Left renal pelvis (tissue), 4 donors: ENCODE measurements at places on chromosomes 5 and 9.

- no peak for DNase-seq
Observed at GRCh38 chr9:131361202-131361833, 32.6 kb upstream of the PRRC2B start.

DNA sequence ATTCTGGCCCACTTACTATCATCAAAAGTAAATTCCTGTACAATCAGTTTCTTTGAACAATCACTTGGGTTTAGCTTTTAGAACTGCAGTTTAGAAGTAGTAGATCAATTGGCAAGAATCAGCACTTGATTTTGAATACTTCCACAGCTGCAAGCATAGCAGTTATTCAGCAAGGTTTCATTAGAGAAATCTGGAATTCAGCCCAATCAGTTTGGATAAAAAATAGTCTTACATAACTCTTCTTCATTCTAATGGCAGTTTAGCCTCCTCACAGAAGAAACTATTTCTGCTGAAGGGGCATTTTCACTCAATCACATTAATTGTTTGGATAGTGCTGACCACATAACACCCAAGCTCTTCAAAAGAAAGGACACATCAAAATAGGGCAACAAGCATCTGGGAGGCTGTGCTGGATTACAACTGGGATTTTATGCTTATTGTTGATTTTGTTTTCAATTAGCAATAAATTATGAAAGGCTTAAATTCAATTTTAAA is 336.2 kb upstream of the PDE4D start:
- no peak for DNase-seq

DNA sequence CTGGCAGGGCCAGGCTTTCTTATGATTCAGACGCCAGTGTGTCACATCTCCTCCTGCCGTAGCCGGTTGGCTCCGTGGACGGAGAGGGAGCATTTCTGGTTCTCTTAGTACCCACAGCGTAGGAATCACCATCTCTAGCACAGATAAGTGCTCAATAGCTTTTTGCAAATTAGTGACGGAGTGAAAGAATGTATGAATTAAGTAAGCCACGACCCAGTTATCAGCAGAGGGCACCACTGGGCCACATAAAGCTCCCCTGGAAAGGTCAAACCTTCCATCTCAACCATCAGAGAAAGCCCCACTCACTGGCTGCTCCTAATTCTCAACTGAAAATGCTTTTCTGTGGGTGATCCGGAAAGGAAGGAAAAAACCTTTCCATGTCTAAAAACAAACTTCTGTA is 317.0 kb upstream of the ADCY2 start:
- DNase-seq = peak; percentile 2

- DNase-seq = no peak
Observed at GRCh38 chr9:101162231-101162630, 133.7 kb downstream of the PLPPR1 start.

DNA sequence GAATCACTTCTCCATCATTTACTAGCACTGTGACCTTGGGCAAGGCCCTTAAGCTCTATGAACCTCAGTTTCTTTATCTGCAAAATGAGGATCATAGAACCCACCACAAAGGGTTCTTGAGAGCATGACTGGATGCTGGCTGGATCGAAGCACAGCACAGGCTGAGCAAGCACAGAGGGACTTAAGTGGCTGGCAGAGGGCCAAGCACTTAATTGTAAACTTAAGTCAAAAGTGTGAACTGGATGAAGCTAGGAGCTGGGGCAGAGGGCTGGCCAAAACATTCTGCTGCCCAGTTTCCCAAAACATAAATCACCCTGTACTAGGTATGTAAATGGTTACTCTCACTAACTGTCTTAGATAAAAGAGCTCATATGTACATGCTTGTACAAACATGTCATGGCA is 112.3 kb upstream of the WWC1 start:
- DNase-seq = no peak

DNA sequence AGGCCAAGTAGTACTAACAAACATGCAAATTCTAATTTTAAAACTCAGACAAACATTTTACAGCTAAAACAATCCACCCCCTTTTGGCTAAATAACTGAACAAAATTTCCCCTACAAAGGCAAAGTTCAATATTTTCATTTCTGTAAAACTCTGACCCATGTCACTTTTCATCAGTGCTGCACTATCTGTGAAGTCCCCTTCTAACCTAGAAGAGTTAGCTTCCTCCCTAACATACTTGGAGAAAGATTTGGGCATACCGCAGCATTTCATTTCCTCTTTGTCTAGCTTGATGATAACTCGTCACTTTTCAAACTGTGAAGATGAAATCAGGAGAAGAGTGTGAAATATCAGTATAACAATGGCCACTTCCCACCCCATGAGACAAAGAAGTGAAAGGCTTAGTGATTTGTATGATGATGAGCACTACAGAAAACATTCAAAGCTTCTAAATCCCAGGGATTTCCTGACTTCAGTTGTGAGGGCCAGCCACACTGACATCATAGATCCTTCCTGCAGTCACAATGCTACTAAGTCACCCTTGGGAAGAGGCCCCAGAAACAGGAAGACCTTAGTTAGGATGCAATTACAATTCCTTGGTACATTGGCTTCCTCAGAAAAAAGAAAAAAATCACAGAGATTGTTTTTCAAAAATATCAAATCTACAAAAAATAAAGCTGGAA is at the start of gene FAM81B:
Gene FAM81B, plus strand, starts transcription at position 555 of the 681 bp plus-strand sequence. Its CDS starts 24 bp downstream, at position 579.
- no peak for DNase-seq

- DNase-seq = no peak
Observed at GRCh38 chr9:133638076-133638475, 1.9 kb downstream of the DBH start.

- peak; percentile 34 for DNase-seq
Observed at GRCh38 chr5:154755361-154756008, at the start of gene LARP1. Gene LARP1 (plus strand): TSS chr5:154755377. CDS start chr5:154755758, 381 bp downstream.

GRCh38 chr9:6827439-6828145 is 69.8 kb downstream of the KDM4C start:
- DNase-seq = peak; percentile 51

- DNase-seq = no peak
Observed at GRCh38 chr5:124111886-124112285, 599.9 kb downstream of the CSNK1G3 start.

DNA sequence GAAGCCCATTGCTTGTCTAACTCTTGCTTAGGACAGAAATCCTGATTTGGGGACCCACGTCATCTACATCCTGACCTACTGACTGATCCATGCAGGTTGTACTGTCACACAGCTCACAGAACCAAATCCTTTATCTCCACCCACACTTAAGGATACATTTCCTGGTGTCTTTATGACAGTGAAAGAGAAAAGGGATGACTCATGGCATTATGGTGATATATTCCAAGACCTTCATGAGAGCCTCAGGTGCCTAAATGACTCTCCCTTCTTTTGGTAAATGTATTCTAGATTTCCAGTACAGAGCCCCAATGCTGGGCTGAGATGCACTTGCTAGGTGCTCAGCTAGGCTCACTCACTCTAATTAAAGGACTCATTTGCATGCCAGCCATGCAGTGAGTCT is 26.0 kb upstream of the DMRT2 start:
- DNase-seq = no peak

DNA sequence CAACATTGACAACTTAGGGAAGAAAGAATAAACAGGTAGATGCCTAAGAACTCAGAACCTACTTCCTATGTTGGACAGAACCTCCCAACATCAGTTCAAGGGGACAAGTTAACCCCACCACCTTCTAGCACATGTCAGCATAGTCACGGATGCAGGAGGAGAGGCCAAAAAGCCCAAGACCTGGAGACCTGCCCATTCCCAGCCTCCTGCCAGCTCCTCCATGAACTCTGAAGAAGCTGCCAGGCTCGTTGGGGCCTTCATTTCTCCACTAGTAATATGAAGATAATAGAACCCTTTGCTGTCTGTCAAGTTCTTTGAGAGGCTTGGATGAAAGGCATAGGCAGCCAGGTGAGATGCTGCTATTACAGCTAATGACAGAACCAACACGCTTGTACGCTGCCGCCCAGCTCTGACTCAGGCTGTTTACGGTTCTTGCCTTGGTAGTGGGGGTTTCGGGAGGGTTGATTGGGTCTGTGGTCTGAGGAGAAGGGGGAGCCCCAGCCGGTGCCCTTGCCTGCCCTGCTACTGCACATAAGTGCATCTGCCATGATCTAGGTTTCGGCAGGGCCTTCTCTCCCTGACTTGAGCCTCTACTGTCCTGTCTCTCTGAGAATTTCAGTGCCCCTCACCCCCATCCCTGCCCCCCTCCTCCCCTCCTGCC is 82.2 kb downstream of the NRG2 start:
- DNase-seq = no peak

- no peak for DNase-seq
Observed at GRCh38 chr5:119070578-119070827, 384 bp upstream of the DMXL1 start.

GRCh38 chr9:37706290-37706689 is 47.3 kb upstream of the TRMT10B start:
- DNase-seq = no peak

DNA sequence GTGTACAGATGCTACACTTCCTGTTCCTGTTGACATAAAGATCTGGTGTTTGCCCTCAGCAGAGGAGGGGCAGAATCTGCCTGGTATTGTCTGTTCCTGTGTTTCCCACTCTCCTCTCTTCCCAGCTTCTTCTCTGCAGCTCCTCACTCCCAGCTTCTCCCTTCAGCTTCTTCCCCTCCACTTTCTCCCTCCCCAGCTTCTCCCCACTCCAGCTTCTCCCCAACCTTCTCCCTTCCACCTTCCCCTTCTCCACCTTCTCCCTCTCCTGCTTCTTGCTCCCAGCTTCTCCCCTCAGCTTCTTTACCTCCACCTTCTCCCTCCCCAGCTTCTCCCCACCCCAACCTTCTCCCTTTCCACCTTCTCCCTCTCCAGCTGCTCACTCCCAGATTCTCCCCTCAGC is 148.9 kb upstream of the IRX2 start:
- DNase-seq = no peak

DNA sequence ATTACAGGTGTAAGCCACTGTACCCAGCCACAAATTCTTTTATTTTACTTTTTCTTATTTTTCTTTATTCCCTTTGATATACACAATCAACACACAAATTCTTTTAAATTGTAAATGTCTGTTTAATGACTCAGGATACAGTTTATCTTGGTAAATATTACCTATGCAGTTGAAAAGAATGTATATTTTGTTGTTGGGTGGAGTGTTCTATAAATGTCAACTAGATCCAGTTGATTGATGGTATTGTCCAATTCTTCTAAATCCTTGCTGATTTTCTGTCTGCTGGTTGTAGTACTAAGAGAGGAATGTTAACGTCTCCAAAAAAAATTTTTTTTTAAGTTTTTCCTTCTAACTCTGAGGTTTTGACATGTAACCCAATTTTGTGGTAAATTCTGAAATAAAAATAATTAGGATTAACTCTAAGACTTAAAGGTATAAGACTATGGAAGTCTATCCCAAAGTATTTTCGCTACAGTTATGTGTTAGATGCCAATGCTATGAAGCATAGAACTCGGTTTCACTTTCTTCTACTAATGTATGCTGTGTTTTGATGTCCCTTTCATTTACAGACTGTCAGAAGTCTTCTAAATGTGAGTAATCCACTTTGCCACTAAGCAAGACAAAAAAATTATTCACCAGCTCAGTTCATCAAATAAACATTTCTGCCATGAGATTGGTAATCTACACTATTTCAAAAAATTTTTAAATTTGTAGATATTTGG is 720.2 kb upstream of the C9orf72 start:
- no peak for DNase-seq

GRCh38 chr9:107154291-107154690 is 128.8 kb upstream of the RAD23B start:
- no peak for DNase-seq

- DNase-seq = no peak
Observed at GRCh38 chr5:110341836-110342235, 384.6 kb downstream of the TMEM232 start.

DNA sequence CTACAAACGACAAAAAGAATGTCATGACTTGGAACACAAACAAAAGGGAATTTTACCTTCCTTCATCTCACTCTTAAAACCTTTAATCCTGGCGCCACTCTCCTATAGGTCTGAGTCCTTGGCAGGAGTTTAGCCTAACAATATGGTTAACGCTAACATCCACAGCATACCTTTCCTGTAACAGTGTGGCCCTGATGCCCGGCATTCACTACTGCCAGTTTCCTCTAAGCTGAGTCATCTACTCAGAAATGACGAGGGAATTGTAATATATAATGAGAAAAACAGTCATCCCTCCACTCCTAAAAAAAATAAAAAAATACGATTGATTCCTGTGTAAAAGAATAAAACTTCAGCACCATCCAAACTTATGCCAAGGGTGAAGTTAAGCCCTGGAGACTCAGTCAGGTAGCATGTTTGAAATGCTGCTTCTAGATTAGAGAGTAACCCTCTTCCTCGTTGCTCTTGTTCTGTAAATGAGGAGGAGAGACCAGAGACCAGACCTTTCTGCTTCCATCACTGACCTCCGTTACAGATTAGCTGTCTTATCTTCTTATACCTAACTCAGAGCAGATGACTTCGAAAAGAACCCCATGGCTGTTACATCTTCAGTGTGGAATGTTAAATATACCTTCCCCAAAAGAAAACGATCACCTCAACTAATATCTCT is 37.4 kb downstream of the CCDC125 start:
- DNase-seq = no peak

DNA sequence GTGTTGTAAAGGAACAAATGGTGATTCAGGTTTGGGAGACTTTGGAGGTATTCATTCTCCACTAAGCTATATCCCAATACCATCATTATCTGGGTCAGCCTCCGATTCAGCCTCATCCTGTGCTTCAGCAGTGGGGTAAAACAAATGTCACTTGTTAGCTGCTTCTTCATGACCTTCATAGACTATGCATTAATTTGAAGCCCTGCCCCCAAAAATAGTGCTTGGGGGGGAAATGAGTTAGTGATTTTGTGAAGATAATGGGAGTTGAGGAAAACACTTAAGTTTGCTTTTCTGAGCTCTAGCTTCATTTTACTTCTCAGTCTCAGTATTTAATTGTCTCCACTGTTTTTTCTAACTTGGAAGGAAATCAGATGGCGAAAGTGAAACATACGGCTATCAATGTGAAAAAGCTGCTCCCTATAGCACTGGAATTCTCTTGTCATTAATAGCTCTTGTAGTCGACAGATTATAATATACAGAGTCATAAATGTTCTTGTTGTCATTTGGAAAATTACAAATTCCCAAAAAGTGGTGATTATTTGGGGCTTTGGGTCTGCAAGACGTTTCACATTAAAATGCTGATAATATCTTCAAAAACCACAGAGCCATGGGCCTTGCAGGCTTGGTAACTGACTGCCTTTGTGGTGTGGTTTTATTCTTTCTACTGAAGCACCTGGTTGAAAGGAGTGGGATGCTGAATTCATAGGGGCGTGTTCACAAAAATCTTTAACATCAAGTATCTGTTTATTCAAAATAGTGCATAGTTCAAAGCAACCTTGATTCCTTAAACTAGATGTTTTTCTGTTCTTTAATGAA is 40.0 kb downstream of the PIK3R1 start:
- DNase-seq = no peak

DNA sequence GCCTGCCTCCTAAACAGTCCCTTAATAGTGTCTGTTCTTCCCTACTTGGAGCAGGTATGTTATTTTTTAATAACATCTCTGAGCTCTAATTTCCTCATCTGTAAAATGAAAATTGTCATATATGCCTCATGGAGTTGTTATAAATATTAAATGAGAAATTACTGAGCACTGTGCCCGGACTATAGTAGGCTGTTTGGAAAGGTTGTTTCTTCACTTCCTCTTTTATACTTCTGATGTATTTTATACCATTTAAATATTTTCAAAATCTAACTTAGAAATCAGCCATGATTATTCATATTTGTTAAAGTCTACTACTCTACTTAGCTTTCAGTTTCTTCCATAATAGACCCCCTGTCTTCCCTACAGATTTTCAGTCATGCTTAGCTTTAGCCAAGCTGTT is 30.5 kb upstream of the HAPLN1 start:
- DNase-seq = no peak
